ENCODE measurements at places on chromosomes 12 and 14.

DNA sequence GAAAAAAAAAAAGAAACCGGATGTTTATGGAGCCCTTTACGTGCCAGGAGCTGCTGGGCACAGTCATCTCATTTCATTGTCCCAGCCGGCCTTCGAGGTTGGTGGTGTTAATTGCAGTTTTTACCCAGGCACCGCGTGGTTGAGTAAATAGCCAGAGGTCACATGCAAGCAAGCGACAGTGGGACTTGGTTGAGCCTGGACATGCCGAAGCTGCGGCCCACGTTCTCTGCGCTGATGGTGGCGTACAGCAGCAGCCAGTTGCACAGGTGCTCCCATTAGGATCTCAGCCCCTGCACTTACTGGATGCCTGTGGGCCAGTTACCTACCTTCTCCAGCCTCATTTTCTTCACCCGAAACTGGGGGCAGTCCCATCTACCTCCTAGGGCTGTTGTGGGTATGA lies 54.0 kb downstream of the TSPAN9 start:
- DNase-seq, result no peak

- no peak for DNase-seq
These were observed 12.0 kb upstream of the GALNT6 start for GRCh38 chr12:51403159-51403558.

- no peak for DNase-seq
These were observed 2.9 kb upstream of the BATF start for GRCh38 chr14:75519394-75519793.

- no peak for DNase-seq
These were observed 27.1 kb downstream of the VWF start for GRCh38 chr12:6097411-6097810.

DNA sequence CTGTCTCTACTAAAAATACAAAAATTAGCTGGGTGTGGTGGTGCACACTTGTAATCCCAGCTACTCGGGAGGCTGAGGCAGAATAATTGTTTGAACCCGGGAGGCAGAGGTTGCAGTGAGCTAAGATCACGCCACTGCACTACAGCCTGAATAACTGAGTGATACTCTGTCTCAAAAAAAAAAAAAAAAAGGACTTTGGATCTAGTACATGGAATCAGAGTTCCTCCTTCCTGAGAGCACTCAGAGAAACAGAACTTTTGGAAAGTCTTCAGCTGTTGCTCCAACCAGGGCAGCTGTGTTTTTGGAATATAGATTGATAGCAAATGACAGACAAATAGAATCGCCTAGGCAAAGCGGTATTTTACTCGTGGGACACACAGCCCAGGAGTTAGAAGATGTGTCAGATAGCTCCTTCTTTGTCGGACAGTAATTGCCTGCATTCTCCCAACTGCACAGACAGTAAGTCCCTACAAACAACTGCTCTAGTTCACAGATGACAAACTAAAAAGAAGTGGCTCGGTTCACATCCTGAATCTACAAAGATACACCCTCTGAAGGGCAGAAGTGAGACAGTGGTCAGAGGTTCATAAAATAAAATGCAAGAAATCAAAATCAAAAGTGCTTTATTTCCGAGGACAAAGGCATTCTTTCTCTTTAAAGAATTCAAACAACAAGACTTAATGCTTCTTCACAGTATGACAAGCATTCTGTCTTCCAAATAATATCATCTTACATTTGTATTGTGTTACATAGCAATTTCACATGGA lies 17.1 kb upstream of the NEK9 start:
- DNase-seq, result no peak

DNA sequence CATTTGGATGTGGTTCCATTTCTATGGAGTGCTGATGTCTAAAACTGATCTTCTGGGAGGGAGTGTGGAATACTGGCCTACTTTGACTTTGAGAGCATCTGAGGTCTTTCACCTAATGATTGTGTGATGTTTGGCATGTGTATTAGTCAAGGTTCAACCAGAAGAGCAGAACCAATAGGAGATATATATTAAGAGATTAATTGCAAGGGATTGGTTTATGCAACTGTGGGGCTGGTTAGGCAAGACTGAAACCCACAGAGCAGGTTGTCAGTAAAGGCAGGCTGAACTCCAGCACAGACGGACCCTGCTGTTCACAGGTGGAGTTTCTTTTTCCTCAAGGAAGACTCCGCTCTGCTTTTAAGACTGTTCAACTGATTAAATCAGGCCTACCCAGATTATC lies 11.6 kb downstream of the BMAL2 start:
- DNase-seq, result no peak

- no peak for DNase-seq
These were observed 824 bp upstream of the TARBP2 start for GRCh38 chr12:53500142-53500775.

- DNase-seq, result no peak
These were observed 80.0 kb downstream of the EP400 start for GRCh38 chr12:132029503-132030300.

DNA sequence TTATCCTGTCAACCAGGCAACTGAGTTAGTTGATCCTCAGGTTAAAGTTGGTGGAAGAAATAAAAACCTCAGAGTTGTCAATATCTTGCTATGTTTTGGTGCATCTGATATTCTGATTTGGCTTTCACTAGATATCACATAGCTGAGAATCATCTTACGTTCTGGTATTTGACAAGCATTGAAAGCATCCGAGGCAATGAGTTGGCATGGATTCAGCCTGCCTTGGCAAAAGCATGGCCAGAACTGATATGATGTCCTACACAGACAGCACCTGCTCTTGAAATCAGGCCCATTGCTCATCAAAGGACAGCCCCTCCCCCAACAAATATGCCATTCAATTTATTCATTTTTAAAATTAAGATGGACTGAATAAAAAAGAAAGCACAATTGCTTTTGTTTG lies 320.7 kb upstream of the ATP2B1 start:
- DNase-seq, result no peak

GRCh38 chr14:75277815-75278421 lies 710 bp upstream of the FOS start:
- no peak for DNase-seq

DNA sequence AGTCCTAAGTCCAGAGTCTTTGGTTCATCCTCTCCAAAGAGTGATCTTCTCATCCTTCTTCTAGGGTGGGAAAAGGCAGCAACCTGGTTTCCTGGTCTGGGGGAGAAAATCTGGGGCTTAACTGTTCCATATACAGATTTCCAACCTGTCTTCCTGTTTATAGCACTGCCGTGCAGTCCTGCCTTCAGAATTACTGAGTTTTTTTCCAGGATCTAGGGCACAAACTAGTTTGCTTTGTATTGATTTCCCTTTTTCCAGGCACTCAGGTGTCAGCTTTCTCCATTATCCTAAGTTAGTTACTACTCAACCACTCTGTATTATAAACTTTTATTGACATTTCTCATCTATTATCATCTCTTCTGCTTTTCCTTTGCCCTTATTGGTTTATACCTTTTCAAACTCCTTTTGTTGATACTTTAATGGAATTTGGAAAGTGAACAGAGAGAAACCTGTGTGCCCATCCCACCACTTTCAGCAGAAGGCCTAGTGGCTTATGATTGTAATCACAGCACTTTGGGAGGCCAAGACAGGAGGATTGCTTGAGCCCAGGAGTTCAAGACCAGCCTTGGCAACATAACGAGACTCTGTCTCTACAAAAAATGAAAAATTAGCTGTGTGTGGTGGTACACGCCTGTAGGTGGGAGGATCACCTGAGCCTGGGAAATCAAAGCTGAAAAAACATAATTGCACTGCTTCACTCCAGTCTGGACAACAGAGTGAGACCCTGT lies 4.1 kb upstream of the LYZ start:
- no peak for DNase-seq

- DNase-seq, result no peak
These were observed 107.5 kb downstream of the KITLG start for GRCh38 chr12:88472775-88473174.

GRCh38 chr12:2613326-2614073 lies 181.3 kb upstream of the FKBP4 start:
- DNase-seq, result no peak

- no peak for DNase-seq
These were observed 66.6 kb downstream of the LLPH start for GRCh38 chr12:66063916-66064315.

DNA sequence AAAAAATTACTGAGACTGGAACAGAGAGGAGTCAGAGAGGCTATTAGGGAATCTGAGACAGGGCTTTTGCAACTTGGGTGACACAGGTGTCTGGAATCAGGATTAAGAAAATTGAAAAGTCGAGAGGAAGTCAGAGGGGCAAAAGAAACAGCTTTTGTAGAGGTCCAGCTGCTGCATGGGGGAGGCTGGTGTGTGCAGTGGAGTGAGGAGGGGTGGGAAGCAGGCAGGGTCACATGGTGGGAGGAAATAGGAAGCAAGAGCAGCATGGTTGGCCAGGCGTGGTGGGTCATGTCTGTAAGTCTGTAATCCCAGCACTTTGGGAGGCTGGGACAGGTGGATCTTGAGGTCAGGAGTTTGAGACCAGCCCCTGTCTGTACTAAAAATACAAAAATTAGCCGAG lies 69.7 kb upstream of the VRK1 start:
- DNase-seq, result no peak

GRCh38 chr14:100714258-100714892 lies 12.3 kb upstream of the DLK1 start:
- no peak for DNase-seq

- DNase-seq, result no peak
These were observed 120.5 kb downstream of the TBC1D30 start for GRCh38 chr12:64944966-64945365.

DNA sequence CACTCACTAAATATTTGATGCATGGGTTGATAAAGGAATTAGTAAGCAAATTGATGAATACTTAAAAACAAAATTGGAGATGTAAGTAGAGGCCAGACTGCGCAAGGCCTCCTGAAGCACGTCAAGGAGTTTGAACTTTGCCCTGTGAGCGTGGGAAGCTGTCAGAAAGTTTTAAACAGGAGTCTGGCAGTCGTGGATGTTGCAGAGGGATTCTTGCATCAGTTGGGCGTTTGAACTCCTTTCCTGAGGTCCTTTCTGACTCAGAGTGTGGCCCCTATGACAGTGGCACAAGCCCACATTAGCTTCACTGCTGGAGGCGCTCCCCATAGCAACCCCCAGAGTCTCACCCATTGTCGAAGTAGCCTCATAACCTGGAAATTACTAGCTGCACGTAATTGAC lies 17.9 kb upstream of the IL22 start:
- DNase-seq, result no peak

GRCh38 chr14:50719911-50720759 lies 52.0 kb upstream of the SAV1 start:
- no peak for DNase-seq

DNA sequence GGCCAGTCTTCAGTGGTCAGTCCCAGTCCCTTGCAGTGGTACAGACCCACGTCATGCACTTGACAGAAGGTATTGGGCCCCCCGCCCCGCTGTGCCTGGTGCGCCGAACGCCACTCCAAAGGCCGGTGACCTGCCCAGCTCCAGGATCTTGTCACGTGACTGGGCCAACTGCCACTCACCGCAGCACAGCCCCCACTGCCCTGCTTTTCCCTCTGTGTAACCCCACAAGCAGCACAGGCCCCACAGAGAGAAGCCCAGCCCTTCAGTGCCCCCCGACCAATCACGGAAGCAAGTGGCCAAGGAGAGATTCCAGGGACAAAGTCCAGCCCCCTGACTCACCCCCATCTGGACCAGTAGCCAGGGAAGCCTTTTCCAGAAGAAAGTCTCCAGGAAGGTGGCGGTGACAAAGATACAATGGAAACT lies 498 bp downstream of the GPR132 start:
- no peak for DNase-seq

GRCh38 chr12:90910958-90911357 lies 44.0 kb downstream of the CCER1 start:
- no peak for DNase-seq
